ENCODE measurements at places on chromosomes 3 and 15. TPM values are rescaled to one million over a fixed set of nuclear protein-coding genes. Genes with fewer than 3 reads are reported as not detected.

DNA sequence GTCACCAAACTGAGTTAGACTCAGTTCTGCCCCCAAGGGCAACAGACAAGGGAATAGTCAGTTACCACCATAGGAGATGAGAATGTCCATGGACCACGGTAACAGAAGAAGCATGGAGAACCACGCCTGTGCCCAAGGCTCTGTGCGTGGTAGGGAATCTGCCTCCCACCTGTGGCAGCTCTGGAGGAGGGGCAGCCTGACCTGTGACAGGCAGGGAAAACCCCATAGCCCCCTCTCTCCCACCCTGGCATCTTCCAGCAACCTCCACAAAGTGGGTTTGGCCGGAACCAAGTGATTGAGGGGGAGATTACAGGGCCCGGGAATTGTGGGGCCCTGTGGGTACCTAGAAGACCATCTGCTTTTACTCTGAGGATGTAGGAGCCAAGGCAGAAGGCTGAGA, 14.3 kb upstream of the LTF start:
- DNase-seq: no peak

- DNase-seq: no peak
Observed at GRCh38 chr3:12316729-12317351, 28.0 kb downstream of the PPARG start.

DNA sequence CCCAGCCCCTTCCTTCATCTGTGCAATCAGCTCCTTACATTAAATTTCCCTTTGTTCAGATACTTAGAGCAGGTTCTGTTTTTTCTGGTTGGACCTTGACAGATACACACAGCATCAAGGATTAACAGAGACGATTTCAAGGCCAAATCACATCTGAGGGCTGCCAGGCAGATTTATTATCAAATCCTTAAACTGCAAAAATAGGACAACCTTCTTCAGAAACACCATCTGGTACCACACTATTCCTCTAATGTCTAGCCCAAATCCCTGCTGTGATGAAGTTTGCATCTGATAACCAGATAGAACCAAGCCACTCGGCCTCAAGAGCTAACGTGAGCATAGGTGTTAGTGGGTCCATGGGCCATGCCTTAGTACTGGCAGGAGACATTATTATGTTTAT, 250.7 kb upstream of the PROK2 start:
- no peak for DNase-seq

DNA sequence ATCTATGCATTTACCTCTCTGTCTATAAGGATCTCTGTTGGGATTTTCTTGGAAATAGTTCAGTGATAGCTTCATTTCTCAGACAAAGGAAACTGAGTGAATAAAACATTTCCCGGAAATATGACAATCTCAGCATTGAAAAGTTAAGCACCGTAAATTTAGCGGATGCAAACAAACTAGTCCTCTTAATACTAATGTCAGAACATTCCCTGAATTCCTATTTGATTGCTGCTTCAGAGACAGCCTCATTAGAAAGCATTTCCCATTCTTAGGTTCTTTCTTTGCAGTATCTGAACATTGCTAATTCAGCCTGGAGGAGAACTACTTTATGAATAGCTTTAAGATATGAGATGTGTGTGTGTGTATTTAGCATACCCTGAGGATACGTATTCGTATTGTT, 101.3 kb downstream of the NR2F2 start:
- no peak for DNase-seq

GRCh38 chr3:123388042-123388441, 60.8 kb downstream of the ADCY5 start:
- no peak for DNase-seq

GRCh38 chr15:79593119-79593869, 161.2 kb downstream of the MINAR1 start:
- DNase-seq: no peak

- DNase-seq: no peak
Observed at GRCh38 chr3:64878362-64878761, 190.6 kb upstream of the ADAMTS9 start.

GRCh38 chr3:128133273-128133883, 9.8 kb upstream of the RUVBL1 start:
- DNase-seq: no peak

DNA sequence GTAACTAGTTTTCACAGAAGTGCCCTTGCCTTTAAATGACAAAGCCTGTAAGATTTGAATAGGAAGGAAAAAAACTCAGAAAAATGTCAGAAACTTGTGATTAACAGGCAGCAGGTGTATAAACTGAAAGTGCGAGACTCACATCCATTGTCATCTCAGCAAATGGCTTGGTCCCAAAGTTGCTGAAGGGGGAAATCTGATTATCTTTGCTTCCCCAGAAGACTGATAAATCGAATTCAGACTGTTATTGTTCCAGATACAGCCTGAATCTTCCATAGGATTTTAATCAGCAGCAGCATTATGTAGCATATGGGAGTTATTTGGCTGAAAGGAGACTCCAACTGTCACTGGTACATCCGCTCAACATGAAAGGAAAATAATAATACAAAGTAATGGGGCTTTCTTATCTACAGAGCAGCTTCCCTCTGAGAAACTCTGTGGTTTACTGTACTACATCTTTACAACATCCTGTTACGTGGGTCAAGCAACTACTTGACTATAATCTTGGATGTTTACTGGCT, 550.4 kb upstream of the CCDC54 start:
- DNase-seq: no peak

DNA sequence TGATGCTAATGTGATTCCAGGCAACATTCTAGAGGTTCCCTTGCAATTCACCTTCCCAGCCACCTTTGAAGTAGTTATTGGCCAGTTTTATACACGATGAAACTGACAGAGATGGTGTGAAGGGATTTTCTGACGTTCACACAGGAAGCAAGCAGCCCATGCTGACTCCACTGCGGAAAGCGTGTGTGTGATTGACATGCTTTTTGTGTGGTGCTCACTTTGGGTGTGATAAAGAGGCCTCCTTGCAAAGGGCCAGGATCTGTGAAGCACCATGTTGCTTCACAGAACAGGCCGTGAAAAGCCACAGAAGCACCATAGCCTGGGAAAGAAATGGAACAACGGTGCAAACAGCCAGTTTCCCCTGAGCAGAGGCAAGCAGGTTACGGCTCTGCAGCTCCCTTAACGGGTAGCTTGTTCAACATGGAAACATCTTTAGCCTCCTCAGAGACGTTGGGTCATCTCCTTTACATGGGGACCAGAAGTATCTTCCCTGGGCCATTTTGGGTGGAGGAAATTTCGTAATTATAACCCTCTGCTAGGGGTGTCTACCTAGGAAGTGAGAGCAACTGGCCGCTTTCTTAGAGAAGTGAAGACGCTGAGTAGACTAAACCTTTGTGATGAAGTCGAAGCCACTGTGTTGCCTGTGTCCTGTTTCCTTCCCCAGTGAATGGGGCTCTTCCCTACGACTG, 108.5 kb downstream of the APBA2 start:
- no peak for DNase-seq

DNA sequence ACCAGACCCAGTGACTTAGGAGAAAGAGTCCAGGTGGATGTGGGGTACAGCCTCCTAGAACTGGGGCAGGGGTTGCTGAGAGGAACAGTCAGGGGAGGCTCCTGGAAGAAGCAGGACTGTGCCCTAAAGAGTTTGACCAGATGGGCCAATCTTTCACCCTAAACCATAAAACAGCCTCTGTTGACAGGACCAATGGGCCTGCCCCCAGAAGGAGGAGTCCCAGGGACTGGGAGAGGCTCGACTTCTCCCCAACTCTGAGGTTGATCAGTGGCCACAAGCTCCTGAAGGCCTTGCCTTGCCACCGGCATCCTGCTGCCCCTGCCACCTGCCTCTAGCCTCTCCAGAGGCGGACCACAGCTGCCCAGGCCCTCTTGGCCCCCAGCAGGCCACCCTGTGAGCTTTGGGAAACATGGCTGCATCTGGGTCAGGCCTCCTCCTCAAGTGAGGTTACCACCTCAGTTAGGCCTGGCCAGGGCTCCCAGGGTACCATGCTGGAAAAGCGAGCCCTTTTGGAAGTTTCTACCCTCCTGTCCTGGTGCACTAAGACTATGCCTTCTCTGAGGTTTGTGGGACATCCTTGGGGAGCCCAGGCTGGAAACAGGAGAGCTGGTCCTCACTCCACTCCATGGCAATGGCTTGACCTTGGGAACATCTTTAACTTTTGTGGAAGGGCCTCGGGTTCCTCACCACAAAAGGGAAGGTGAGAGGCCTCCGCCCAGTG, 2.8 kb downstream of the VIPR1 start:
- peak; percentile 38 for DNase-seq

GRCh38 chr3:126268866-126269265, 88.3 kb downstream of the KLF15 start:
- peak; percentile 52 for DNase-seq

DNA sequence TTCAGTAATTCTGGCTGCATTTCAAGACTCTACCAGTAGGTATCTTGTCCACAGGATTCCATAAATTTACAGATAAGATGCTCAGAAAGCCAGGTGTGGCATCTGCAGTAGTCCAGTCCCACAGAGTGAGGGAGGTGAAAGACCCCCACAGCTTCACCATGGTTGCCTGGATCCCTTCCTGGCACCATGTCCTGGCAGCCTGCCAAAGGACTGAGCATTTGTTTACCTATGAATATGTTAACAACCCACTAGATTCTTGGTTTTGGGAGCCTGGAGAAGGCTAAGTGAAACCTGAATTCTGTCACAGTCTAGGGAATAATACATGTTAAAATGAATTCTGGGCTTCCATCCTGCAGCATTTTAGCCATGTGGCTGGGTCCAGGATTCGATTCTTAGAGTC, 14.9 kb downstream of the CHST2 start:
- DNase-seq: no peak

GRCh38 chr3:71303627-71304200, 279.8 kb downstream of the FOXP1 start:
- DNase-seq: no peak

- DNase-seq: no peak
Observed at GRCh38 chr3:82715091-82715856, 953.8 kb upstream of the GBE1 start.

DNA sequence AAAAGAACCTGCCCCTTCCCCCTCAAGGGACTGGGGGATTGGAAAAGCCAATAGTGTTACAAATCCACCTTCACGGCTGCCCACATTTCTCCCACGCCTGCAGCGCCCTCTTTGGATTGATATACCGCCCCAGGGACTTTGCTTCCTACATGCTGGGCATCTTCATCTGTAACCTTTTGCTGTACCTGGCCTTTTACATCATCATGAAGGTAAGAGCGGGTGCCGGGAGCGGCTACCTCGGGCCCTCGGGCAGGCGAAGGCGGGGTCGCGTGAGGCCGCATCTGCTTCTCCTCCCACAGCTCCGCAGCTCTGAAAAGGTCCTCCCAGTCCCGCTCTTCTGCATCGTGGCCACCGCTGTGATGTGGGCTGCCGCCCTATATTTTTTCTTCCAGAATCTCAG, 73.1 kb downstream of the USF3 start:
- no peak for DNase-seq

GRCh38 chr3:195164573-195165264, 106.2 kb downstream of the XXYLT1 start:
- DNase-seq: no peak

The GOLGA8Q gene
- total RNA-seq: 5.6 TPM

The SYNPR gene
- not detected for total RNA-seq

The CHRD gene
- 27.0 TPM for total RNA-seq

The PLA2G4B gene
- 9.8 TPM for total RNA-seq

The SI gene
- total RNA-seq: not detected

The FRMD5 gene
- total RNA-seq: 6.7 TPM

The XRN1 gene
- 72.8 TPM for total RNA-seq

Measured in sciatic nerve (tissue), 2 donors.